ENCODE measurements at places on chromosomes 11 and 22. TPM values are rescaled to one million over a fixed set of nuclear protein-coding genes. Genes with fewer than 3 reads are reported as not detected.
A peak's percentile ranks its signal among the peaks of the same experiment; 100 is the strongest.

The OR5B21 gene
- not detected for total RNA-seq

- no peak for DNase-seq
These were observed 25.8 kb upstream of the LMO1 start for GRCh38 chr11:8289492-8289918.

The CD3D gene
- 0.53 TPM for total RNA-seq

The POLA2 gene
- 6.8 TPM for total RNA-seq

The GLB1L2 gene
- 1.4 TPM for total RNA-seq

DNA sequence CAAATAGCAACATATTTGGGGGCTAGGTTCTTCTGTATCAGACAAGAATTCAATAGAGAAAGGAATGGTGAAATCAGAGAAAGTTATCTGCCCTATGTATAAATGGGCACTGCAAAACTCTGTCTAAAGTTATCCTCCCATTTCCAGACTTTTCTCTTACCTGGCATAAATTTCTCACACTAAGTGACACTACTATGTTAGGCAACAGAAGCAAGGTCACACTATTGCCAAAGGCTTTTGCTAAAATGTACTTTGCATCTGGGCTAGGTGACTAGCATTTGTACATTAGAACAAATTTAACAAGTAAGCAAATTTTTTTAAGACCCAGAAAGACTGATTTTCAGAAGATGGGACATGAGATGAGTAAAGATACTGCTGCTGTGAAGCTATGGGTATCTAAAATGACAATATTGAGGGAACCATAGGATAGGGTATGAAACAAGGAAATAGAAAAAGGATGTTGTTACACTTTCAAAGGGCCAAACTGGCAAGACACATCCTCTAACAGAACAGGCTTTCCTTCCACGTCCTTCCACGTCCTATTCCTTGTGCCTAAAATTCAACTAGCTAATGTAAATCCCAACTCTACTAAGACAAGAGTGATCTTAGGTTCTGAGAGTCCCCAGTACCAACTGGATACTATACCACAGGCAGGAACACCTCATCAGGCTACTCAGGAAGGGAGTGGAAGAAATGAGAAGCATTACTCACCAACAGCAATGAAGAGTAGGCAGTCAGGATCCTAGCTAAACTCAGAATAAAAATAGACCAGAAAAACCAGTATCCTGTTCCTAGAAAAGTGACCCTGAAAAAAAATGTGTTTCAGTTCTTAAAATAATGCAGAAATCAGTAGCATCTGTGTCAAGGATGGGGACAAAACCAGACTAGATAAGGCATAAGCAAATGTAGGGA is 22.6 kb downstream of the GDPD4 start:
- no peak for DNase-seq

GRCh38 chr11:65576867-65577755 is 1.3 kb downstream of the EHBP1L1 start:
- DNase-seq = peak; percentile 84

The NRIP3 gene
- total RNA-seq = 3.8 TPM

The ZNF280B gene
- 1.4 TPM for total RNA-seq

DNA sequence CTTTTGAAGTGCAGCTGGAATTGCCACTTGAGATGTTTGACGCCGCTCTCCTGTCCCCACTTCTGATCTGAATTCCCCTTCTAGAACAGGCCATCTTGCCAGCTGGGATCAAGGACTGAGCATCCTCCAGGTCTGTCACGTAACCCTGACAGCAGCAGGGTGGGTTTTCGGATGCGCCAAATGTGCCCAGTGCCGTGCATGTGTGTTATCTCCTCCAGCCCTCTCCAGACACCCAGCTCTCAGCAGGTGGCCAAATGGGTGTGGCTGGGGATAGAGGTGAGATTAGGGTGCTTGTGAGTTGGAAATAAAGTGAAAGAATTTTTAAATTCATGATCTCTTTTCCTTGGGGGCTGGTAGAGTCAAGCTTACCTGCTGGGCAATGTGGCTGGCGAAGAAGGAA is 3.3 kb downstream of the OSBP2 start:
- no peak for DNase-seq

The FGF19 gene
- not detected for total RNA-seq

The ISX gene
- not detected for total RNA-seq

DNA sequence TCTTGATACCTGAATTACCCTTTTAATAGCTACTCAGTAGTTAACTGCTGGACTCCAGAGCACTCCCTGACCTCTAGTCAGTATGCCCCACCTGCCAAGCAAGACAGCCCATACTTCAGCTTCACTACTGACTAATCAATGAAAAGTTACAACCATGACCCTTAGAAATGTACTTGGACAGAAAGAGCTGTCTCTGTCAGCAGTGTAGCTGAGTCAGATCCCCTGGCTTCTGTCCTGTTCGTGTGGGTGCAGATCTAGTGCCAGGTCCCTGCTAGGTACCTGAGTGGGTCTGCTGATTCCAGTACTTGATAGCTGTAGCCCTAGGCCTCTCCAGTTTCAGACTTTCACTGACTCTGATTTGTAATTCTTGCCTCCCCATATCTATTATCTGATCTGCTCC is 265.8 kb upstream of the POU2AF2 start:
- no peak for DNase-seq

DNA sequence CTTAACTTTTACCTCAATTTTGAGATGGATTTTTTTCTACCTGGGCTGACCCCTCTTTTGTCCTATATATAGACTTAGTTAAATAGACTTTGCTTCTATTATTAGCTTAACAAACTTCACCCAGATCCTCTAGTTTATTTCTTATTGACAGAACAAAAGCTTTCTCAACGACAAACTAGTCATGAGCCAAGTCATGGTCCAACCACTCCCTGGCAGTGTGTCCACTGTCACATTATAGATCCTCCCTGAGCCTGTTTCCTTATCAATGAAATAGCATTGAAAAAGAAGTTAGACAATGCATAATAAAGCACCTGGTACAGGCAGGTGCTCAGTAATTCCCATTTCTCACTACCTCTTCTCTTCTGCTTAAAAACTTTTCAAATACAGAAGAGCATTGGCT is 155.1 kb downstream of the SPON1 start:
- DNase-seq = no peak

DNA sequence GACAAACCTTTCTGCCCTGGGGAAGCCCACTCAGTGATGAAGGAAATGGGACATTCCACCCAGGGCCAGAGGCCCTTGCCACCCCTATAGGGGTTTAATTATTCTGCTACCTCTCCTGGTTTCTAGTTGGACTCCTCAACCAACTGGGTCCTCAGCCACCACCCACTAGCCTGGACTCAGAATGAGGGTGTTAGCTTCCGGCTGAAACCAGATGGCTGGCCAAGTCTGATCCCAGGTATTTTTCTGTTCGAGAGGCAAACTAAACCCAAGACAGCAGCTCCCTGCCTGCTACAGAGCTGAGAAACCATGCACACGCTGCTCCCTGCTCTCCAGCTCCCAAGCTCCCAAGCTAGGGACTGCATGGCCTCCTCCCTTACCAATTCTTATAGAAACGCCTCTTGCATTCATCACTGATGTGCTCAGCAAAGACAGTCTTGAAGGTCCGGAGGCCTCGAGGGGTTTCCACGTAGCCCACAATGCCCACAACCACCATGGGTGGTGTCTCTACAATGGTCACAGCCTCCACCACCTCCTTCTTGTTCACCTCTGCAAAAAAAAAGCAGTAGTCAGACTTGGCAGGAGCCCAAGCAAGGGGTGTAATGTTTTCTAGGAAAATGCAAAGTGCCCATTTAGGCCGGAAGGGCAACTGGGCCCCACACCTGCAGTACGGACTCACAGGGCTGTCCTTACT is 2.2 kb downstream of the RPL3 start:
- no peak for DNase-seq

DNA sequence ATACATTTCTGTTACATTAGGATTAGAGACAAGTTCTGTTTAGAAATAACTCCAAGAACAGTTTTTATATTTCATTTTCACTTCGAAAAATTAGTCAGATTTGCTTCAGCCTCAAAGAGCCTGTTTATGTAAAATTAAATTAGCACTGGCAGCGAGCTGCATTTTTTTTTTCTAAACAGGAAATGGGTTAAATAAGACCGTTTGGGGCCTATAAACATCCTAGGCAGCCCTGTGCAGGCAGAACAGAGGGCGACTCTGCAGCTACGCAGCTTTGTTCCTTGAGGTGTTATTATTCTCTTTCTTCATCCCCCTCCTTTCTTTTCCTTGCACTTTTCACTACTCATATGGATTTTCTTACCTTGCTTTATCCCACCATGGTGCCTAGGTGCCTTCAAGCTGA is 48.7 kb downstream of the CWC15 start:
- DNase-seq = no peak

The DDTL gene
- total RNA-seq = not detected

- no peak for DNase-seq
These were observed 440.0 kb upstream of the KIRREL3 start for GRCh38 chr11:127440616-127441015.

GRCh38 chr11:113840932-113841664 is 34.3 kb downstream of the USP28 start:
- DNase-seq = no peak

The SLC43A3 gene
- 33.4 TPM for total RNA-seq

- peak; percentile 77 for DNase-seq
These were observed 25.5 kb upstream of the GRK2 start for GRCh38 chr11:67240576-67241389.

- DNase-seq = no peak
These were observed 30.1 kb downstream of the SMCO4 start for GRCh38 chr11:93512949-93513667.

DNA sequence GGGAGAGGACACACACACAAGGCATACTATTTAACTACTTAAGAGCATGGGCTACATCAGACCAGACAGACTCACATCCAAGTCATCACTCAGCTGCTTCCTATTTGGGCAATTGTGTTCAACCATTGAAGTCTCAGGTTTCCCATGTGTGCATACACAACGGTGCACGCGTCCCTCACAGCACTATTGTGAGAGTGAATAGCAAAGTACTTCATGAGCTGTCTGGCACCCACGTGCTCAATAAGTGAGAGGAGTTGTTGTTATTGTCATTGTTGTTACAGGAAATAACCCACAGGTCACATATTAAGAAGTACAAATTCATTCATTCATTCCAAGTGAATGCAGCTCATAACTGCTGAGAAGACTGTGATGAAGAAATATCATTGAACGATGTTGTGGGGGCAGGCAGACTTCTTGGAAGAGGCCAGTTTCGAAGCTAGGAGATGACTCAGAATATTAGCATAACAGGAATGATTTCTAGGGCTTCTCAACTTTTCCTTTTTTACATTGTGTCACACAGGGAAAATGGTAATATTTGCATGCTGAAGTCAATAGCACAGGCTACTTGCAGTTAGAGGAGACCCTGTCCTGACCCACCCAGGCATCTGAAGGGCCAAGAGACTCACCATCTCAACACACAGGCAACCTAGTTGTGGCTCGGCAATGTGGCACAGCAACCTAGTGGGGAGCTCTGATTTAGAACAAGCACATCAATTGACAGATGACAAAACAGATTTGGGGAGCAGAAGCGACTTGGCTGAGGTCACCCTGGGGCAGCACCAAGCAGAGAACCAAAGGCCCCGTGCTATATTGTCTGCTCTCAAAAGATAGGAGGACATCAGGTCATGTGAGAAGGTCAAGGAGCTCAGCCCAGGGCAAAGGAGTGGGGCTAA is 606.0 kb downstream of the BUD13 start:
- no peak for DNase-seq

DNA sequence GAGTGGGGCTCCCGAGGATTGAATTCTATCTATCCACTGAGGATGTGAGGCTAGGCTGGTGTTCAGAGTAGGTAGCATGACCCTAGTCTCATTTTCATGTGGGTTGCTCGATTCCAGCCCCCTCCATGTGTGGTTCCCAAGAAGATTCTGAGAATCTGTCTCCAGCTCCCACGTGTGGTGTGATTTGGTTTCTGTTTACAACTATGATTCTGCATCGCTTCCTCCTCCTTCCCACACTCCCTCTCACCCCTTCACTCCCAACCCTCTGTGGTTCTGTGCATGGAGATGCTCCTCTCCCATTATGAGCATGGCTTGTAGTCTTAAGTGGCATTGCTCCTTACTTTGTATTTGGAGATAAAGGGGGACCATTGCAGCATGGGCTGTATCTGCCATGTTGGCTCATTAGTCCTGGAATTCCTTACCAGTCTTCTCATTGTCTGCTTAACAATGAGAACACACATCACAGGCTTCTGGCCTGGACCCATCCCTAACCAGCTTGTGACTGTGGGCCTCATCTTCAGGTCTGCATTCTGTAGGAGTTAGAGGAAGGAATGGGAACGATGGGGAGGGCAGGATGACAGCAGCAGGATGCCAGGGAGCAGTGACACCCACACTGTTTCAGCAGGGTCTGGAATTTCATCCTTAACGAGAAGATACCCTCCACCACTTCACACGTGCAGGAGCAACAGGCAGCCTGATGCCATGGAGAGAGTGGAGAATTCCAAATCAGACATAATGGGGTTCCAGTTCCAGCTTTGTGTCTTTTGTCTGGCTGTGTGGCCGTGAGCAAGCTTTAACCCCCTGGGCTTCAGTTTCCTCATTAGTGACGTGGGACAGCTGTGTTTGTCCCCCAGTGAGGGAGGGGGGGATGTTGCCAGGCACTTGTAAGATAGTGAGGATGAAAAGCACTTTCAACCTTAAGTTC is 86.0 kb downstream of the CCDC81 start:
- no peak for DNase-seq

- peak; percentile 28 for DNase-seq
These were observed 27.8 kb downstream of the ANO1 start for GRCh38 chr11:70105755-70106571.

- peak; percentile 82 for DNase-seq
These were observed 548 bp downstream of the PYGM start for GRCh38 chr11:64759131-64759721.

The YAP1 gene
- 112 TPM for total RNA-seq

- DNase-seq = no peak
These were observed 41.3 kb downstream of the TUB start for GRCh38 chr11:8122173-8122764.

The SYT9 gene
- total RNA-seq = 0.11 TPM

The LUZP2 gene
- not detected for total RNA-seq

DNA sequence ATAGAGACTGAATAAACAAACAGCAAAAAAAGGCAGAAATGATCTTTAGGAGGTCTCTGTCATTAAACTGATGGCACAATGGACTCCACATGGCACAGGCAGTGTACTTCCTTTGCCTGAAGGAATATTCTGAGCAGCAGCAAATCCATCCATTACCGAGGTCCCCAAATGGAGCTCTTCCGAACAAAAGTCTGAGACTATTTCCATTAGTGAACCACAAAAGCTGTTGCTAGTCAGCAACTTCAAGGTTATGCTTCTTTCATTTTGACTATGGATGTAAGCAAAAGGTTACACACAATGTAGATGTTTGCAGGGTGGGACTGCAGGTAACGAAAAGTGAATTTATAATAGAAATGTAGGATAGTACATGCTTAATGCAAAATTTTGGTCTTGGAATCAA is 14.5 kb downstream of the NARS2 start:
- DNase-seq = no peak

DNA sequence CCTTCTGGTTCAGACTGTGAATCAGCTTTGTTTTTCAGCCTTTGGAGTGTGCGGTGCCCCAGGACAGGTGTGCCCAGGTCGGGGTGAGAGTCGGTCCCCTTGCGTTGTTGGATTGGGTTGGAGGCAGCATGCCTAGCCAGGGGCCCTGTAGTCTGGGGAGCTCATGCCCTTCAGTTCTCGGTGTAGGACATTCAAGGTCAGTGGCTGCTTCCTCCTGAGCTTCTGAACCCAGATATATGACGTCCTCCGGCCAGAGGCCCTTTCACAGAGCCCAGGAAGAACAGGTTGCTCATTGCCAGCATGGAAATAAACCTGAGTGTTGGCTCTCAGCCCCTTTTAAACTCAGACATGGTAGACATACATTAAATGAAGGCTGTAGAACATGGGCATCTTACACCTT is 2.7 kb downstream of the CSRP3 start:
- DNase-seq = no peak

GRCh38 chr11:68373189-68373814 is 60.9 kb downstream of the LRP5 start:
- peak; percentile 83 for DNase-seq

GRCh38 chr22:29193021-29193420 is 12.7 kb upstream of the EMID1 start:
- no peak for DNase-seq

The OR5L1 gene
- not detected for total RNA-seq
